Naive thymus-derived CD4-positive, alpha-beta T cell (primary cell): ENCODE measurements at places on chromosomes 12 and 14. TPM values are rescaled to one million over a fixed set of nuclear protein-coding genes. Genes with fewer than 3 reads are reported as not detected.

Gene NINJ2
- total RNA-seq = 2.1 TPM

Gene VRTN
- total RNA-seq = not detected

Gene PGAM5
- 48.1 and 51.7 TPM in 2 replicates for total RNA-seq

Gene GUCY2C
- total RNA-seq = not detected

Gene TAS2R50
- 0.72 TPM for total RNA-seq

Gene HNF1A
- total RNA-seq = not detected
